Amygdala (tissue), 56 donors: ENCODE measurements at places on chromosomes 6 and 20.

- no peak for DNase-seq
Observed at GRCh38 chr6:34736823-34737222, 20.5 kb upstream of the SNRPC start.

GRCh38 chr6:170124836-170125235 is 166.0 kb downstream of the DLL1 start:
- no peak for DNase-seq

DNA sequence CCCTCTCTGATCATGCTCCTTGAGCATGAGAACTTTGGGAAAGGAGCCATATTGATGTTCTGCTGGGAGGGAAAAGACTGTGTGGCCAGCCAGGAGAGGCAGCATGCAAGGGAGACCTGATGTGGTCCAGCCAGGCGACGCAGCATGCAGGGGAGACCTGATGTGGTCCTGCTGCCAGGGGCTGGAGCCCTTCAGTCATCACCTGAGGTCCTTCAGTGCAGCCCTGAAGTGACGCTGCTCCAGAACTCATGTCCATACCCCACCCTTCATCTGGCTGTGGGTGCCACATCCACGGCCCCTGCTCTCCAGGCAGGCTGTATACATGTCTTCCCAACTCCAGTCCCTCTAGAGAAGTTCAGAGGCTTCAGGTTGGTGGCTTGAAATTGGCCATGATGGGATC is 134.4 kb downstream of the ERMARD start:
- no peak for DNase-seq

DNA sequence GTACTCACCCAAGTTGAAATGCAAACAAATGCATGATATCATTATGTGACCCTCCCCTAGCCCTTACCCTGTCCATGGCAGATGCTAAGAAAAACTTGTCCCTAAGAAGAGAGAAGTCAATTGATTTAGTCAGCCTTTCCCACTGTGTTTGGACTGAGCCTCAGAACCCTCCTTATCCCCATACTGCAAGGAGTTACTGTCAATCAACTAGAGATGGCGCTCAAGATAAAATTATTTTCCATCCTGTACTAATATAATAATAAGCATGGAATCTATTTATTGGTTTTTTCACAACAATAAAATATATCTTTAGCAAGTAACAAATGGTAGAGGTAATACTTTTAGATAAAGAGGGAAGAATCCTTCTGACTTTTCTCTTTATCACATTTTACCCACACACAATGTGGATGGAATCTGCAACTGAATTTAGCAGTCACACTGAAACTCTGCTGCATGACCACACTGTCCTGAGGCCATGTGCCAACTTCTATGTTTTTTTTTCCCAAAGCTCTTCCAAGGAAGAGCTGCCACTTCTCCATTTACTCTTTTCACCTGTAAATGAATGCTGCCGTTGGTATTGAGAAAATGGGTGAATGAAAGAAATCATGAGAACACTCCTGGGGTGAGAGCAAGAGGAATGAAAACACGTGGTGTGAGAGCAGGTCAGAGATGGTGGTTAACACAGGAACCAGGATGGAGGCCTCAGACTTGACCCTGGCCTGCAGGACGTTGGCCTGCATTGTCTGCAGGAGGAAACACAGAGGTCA is 10.5 kb downstream of the NT5E start:
- no peak for DNase-seq

DNA sequence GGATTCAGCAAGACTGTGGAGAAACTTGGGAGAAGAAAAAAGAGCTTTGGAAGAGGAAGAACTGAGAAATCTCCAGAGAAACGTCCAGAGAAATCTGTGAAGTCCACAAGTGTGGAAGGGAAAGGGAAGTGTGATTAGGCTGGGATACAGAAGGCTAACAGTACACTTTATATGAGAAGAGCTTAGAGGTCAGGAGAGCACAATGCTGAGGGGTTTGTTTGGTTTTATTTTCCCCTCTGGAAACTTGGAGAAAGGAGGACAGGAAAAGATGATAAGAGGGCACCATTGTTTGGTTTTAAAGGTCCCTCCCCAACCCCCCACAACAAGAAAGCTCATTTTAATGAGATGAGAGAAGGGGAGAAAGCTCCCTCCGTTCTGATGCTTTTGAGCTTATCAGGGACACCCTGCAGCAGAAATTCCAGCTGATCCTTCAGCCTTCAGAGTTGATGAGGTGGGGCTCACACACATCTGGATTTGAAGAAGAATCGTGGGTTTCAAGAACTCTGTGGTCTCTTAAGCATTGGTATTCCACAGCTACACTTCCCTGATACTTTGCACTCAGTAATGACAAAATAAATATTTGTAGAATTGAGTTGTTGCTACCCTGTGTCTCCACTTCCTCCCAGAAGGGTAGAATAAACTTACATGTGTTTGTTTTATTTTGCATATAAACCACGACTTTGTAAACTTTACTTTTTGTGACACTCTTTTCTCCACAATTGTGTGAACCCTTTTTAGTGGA is 1.9 kb downstream of the NT5E start:
- no peak for DNase-seq

DNA sequence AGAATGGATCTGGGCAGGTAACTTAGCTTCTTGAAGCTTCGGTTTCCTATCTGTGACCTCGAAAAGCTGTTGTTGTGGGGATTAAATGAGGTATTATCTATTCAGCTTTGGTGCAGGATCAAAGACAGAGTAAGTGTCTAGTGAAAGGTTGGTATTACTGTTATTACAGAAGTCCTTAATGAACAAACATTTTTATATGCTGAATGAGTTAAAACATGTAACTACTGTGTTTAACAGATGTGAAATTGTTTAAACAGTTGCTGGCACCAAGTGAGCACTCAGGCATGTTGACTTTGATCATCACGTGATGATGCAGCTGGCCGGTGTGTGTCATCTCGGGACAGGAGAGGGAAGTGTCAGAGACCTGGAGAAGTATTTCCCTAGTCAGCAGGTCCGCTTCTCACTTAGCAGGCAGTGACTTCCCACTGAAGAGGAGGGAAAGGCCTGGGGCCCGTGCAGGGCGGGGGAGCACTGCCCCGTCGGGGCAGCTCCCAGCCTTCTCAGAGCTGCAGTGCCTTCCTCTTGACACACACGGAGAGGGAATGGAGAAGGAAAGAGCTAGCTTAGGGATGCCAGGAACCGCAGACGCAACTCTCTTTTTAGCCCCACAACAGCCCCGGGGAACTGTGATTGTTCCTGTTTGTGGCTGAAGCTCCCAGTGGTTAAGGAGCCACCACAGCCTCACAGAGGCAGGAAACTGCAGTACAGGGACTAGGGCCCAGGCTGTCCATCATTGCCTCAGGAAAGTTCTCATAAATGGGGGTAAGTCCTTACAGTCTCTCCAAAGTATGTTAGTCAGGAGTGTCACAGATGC is 18.0 kb downstream of the TUBB2A start:
- peak; percentile 30 for DNase-seq

DNA sequence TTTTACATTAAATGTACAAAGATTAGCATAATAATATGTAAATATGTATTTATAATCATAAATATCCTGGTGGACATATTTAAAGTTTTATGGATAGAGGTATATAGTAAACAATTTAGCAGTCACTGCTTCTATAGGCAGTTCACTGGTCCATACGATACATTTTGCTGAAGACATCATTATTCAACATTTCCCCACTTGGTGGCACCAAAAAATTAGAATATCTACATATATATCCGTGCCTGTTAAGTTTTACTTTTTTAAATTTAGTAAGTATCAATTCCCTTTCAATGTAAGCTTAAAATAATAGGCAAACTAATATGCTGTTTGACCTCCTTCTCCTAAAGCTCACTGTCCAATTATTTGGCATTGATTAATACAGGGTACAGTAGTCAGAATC is 64.2 kb downstream of the LMBRD1 start:
- DNase-seq = no peak

DNA sequence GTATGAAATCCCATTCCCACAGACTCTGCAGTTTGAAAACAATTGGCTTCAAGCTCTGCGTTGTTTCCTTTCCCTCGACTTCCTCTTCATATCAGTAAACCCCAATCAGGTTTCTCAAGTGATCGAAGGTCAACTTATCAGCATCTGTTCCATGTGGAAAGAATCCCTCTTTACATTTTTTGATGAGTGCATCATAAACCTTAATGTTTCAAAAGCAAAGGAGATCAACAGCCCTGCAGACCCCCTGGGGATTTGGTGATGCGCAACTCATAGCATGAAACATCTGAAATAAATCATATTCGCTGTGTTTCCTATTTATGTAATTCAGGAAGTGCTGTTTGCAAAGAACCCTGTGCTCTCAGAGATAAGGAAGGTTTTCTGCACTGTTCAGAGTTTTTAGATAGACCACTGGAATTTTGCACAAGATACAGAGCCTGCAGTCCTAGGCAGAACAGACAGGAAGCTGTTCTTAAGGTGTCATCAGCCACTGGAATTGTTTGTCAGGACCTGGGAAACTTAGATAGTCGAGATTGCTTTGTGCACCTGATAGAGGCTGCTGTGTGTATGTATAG is 216.0 kb downstream of the HIVEP2 start:
- no peak for DNase-seq

- no peak for DNase-seq
Observed at GRCh38 chr6:112237066-112237465, 17.3 kb downstream of the LAMA4 start.

- DNase-seq = no peak
Observed at GRCh38 chr20:36541227-36541767, at the start of gene MYL9. MYL9 (plus strand) TSS chr20:36541519; CDS start chr20:36544885, 3,366 bp downstream.

GRCh38 chr6:46606338-46606737 is 46.3 kb downstream of the CYP39A1 start:
- no peak for DNase-seq

DNA sequence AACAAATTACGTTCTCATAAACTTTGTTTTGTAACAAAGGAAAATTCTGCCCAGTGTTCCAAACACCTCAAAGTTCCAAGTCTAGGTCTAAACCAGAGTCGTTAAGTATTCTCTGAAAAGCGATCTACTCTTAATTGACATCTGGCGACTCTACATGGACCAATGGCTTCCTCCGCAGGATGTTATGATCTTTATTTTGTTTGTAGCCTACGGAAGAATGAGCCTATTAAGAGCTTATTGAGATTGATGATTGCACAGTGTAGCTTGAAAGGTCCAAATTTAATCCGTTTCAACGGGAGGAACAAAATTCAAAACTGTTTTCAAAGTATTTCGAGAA is 61.1 kb downstream of the FAM217A start:
- DNase-seq = no peak

DNA sequence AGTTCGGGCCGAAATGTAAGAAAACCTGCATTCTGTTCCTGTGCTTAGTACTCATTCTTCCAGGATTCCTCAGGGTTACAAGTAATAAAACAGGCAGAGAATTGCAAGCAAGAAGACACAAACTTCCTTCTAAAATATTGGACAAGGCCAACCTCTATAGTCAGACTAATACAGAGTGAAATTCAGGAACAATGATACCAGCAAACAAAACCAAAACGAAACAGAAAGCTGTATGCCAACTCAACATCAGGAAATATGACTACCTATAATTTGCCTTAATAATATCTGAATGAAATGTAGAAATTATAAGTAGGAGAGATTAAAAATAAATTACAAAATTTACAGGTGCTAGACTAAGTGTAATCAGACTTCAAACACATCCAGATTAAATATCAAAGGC is 238.8 kb downstream of the HIVEP2 start:
- no peak for DNase-seq

- DNase-seq = no peak
Observed at GRCh38 chr6:14443629-14444268, 326.2 kb downstream of the CD83 start.

DNA sequence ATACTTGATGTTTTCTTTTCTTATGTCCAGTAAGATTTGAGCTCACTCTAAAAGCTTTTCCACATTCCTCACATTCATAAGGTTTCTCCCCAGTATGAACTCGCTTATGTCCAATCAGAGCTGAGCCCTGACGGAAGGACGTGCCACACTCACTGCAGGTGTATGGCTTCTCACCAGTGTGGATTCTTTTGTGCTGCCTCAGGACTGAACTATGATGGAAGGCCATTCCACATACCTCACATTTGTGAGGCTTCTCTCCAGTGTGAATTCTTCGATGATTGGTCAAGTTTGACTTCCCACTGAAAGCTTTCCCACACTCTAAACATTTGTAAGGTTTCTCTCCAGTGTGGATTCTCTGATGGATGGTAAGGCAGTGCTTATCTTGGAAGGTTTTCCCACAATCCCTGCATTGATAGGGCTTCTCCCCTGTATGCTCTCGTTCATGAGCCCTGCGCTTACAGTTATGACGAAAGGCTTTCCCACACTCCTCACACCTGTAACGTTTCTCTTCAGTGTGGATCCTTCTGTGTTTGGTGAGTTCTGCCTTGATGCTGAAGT is 9.9 kb downstream of the ZNF311 start:
- no peak for DNase-seq

GRCh38 chr20:37308086-37309050 is 18.9 kb downstream of the MANBAL start:
- DNase-seq = no peak

GRCh38 chr6:157393669-157394327 is 12.8 kb downstream of the ZDHHC14 start:
- no peak for DNase-seq

- DNase-seq = peak; percentile 47
Observed at GRCh38 chr20:41234546-41234945, 83.0 kb downstream of the ZHX3 start.

DNA sequence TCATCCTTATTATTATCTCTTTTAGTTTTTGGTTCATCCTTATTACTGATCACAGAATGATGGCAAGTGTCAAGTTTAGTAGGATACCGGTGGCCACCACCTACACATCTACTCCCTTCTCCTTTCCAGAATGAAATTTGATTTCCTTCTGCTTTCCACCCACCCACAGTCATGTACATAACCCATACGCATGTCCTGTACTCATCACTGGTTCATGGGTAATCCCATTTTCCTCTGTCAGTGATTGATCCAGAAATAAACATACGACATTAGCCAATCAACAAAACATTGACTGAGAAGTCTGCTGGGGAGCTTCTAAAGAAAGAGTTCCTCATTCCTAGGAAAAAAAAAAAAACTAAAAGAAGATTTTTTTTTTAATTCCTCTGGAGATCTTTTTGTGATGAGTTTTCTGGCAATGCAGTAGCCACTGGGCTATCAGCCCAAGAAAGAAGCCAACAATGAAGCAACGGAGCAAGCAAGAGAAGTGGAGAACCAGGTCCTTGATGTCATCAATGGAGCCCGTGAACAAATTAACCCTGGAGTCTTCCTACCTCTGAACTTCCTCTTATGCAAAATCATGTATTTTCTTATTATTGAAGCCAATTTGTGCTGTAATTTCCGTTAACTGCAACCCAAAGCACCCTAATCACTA is 127.8 kb downstream of the TASP1 start:
- DNase-seq = no peak

GRCh38 chr20:62305149-62305764 is 2.5 kb downstream of the ADRM1 start:
- DNase-seq = no peak

- DNase-seq = no peak
Observed at GRCh38 chr6:81633391-81633790, 119.1 kb downstream of the TENT5A start.

- no peak for DNase-seq
Observed at GRCh38 chr6:161218222-161218621, 55.6 kb downstream of the AGPAT4 start.

DNA sequence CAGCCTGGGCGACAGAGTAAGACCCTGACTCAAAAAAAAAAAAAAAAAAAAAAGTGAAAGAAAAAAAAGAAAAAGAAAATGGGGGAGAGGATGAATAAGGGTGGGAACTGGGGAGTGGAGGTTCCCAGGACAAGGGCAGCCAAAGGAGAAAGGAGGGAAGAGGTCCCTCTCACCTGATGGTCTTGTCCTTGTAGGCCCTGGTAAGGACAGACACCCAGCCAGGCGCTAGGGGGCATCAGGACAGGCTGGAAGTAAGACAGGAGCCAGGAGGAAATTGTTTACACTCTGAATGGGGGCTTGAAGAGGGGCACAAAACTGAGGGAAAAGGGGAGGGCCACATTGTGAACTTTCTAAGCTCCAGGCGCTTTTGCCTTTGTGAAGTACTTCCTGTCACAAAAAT is 2.3 kb upstream of the ALDH5A1 start:
- no peak for DNase-seq
